Left renal pelvis (tissue), 4 donors: ENCODE measurements at places on chromosomes 6 and 20.

DNA sequence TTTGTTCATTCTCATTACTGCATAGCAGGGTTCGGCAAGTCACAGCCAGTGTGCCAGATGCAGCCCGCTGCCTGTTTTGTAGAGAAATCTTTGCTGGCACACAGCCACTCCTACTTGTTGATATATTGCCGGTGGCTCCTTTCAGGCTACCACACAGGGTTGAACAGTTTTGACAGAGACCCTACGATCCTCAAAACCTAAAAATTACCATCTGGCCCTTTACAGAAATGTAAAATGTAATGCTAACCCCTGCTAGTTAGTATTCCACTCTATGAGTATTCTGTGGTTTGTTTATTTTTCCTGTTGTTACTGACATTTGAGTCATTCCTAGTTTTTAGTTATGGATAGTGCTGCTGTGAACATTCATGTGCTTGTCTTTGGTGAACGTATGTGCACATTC lies 11.5 kb downstream of the DHX35 start:
- DNase-seq: no peak

DNA sequence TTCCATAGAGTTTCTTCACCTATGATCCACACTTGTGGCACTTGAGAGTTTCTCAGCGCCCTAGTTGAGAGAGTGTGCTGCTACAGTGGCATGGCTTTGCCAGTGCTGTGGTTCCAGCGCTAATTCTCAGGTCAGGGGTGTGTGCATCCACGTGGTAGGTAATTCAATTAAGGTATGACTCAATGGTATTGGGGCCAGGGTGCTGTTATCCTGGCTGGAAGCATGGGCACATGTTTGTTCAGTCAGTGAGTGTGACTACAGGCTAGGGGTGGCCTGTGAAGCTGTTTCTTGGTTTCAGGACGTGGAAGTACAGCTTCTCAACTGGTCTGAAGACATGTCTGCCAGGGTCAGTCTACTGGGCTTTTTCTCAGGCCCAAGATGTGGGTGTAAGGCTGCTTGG lies 3.0 kb upstream of the SEMG2 start:
- no peak for DNase-seq

GRCh38 chr20:58760856-58761255 lies 68.3 kb downstream of the NPEPL1 start:
- DNase-seq: no peak

DNA sequence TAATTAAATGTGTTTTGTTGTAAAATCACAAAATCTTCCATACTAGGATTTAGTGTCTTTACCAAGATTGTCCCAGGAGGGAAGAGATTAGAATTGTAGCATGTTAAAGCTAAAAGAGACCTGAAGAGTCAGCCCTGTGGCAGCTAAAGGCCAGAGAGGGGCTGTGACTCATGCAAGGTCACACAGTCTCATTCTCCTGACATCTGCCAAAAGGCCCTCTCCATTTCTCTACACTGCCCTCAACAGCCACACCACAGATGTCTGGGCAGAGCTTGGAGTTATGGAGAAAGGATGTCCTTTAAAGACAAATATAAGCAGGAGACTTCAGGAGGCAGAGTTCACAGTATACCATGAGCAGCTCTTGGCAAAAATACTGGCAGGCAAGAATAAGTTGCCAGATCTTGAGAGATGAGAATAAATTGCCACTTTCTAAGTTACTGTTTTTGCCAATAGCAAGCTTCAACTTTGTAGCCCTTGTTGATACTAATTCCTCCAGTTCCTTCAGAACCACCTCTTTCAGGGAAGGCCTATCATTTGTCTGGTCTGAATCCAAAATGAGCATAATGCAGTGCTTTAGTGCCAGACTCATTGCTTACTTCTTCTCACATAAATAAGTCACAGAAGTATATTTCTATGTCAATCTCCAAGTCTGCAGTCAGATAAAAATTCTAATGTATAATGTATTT lies 41.7 kb downstream of the AKIRIN2 start:
- DNase-seq: no peak

- no peak for DNase-seq
Observed at GRCh38 chr6:4543596-4543995, 232.6 kb upstream of the CDYL start.

GRCh38 chr6:167839343-167839742 lies 12.6 kb downstream of the AFDN start:
- DNase-seq: no peak
